ENCODE measurements at places on chromosomes 7 and 10. TPM values are rescaled to one million over a fixed set of nuclear protein-coding genes. Genes with fewer than 3 reads are reported as not detected.

NODAL gene
- not detected for total RNA-seq

NPSR1 gene
- total RNA-seq = not detected

DNA sequence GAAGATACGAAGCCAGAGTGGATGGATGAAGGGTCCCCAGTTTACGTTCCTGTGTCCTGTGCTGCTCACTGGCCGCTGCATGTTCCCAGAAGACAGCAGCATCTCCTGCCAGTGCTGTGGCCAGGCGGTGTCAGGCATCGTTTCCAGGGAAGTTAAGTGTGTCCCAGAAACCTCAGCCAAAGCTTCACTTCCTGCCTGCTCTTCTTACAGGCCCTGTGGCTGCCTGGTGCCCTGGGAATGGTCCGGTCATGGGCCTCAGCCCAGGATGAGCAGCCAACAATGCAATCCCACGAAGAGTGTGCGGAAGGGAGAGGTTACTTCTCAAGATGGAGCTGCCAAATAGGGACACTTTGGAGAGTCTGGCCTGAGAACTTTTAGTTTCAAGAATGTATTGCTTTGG, 99.7 kb upstream of the TARP start:
- no peak overlapping the region for H3K4me3 ChIP-seq
- no peak for DNase-seq
- H3K27me3 ChIP-seq = no peaks in the 10 kb centered on the region
- H3K27ac ChIP-seq = no peak overlapping the region

GRCh38 chr10:94069884-94070283, 76.2 kb downstream of the PLCE1 start:
- no peaks in the 10 kb centered on the region for H3K36me3 ChIP-seq
- no peak overlapping the region for H3K27ac ChIP-seq
- no peak for DNase-seq
- H3K4me3 ChIP-seq = no peak overlapping the region
- H3K27me3 ChIP-seq = no peaks in the 10 kb centered on the region
- H3K4me1 ChIP-seq = no peaks in the 10 kb centered on the region

DNA sequence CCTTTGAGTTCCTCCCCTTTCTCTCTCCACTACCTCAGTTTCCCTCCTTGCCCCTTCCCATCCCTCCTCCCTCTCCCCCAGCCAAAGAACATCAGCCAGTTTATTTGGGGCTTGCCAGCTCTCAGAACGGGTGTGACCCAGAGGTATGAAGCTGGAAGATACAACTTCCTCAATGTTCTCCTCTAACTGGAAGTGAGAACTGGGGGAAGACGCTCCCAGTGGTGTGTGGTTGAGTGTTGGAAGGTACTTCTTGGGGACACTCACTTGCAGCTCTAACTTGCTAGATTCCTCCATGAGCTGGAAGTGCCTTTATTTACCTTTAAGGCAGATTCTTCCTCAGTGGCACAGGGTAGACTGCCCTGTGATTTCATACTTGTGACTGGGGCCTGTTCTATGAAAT, 110.5 kb upstream of the HABP2 start:
- H3K36me3 ChIP-seq = no peaks in the 10 kb centered on the region
- no peaks in the 10 kb centered on the region for H3K4me1 ChIP-seq
- no peak overlapping the region for H3K27ac ChIP-seq
- peaks cover 11% of the 10 kb centered on the region for H3K27me3 ChIP-seq

DNA sequence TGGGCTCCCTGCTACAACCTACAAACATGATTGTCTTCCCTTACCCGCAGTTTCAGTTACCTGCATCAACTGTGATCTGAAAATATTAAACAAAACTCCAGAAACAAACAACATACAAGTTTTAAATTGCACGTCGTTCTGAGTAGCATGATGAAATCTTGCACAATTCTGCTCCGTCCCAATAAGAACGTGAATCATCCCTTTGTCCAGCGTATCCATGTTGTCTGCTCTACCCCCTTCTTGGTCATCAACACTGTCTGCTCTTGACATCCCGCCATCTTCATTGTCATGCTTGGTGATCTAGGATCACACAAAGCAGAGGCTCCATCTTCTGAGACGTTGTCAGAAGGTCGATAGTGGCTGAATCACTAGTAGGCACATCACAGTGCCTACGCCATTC, 53.9 kb downstream of the ACADSB start:
- no peaks in the 10 kb centered on the region for H3K4me1 ChIP-seq
- no peak overlapping the region for H3K27ac ChIP-seq
- H3K4me3 ChIP-seq = no peak overlapping the region
- DNase-seq = no peak

GRCh38 chr10:29496341-29497162, 138.2 kb downstream of the SVIL start:
- DNase-seq = peak; percentile 70
- peaks cover 11% of the 10 kb centered on the region for H3K4me1 ChIP-seq
- H3K27ac ChIP-seq = no peak overlapping the region
- H3K4me3 ChIP-seq = no peak overlapping the region
- no peaks in the 10 kb centered on the region for H3K36me3 ChIP-seq

- DNase-seq = no peak
- H3K4me3 ChIP-seq = no peak overlapping the region
- H3K27me3 ChIP-seq = no peaks in the 10 kb centered on the region
- H3K27ac ChIP-seq = no peak overlapping the region
Measured at GRCh38 chr10:22821501-22821900, 106.4 kb upstream of the ARMC3 start.

Measured in activated T-cell treated with anti-CD3 and anti-CD28 coated beads, Interleukin-2, amount 50 U/mL, for 72 hours (primary cell).